ENCODE measurements at places on chromosomes 4 and X. TPM values are rescaled to one million over a fixed set of nuclear protein-coding genes. Genes with fewer than 3 reads are reported as not detected.

Gene RBM47
- total RNA-seq: 1.8 TPM

Gene GPRASP3
- total RNA-seq: 3.3 TPM

Gene NAP1L3
- 14.1 TPM for total RNA-seq

Gene NSUN7
- total RNA-seq: 0.29 TPM

Gene RIPPLY1
- total RNA-seq: not detected

Gene RTL5
- total RNA-seq: 2.2 TPM

Gene MAGEA10
- total RNA-seq: not detected

Gene FAM47E
- total RNA-seq: under 0.01 TPM

Gene CFAP47
- total RNA-seq: not detected

Gene PLP1
- 0.29 TPM for total RNA-seq

Gene TMEM31
- not detected for total RNA-seq

Gene AWAT2
- total RNA-seq: not detected

Gene KLHL4
- total RNA-seq: 1.2 TPM

Gene TMSB15A
- total RNA-seq: 0.29 TPM

Gene RTL9
- total RNA-seq: 0.72 TPM

Measured in osteoblast (primary cell).